Adipocyte (in vitro differentiated cells): ENCODE measurements at places on chromosomes 11 and 22.
A peak's percentile ranks its signal among the peaks of the same experiment; 100 is the strongest.

- no peak for DNase-seq
Measured at GRCh38 chr11:130120045-130120444, 39.5 kb upstream of the ST14 start.

DNA sequence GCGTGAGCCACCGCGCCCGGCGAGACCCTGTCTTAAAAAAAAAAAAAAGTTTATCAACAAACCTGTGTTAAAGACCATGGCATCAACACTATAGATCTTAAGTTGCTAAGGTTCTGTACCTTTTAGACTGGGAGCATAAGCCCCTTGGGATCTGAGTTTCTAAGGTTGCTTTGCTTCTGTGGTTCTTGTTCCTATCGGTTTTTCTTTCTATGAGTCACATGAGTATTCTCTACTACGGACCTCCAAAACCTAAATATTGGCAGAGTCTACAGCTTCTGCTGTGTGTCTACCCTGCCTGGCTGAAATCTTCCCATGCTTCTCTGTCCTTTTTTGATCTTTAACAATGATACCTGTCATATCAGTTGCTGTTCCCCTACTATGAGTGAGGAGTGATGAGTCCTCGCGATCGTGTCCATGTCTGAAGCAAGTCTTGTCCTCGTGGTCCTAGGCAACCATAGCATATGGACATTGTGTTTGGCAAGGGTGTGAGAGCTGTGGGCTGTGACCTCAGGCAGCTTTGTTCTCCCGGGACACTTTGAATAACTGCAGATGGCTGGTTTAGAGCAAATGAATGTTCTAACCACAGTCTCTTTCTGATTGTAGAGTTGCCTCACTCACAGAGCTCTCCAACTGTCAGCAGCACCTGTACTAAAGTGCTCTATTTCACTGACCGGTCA lies 9.0 kb upstream of the DLAT start:
- peak; percentile 69 for DNase-seq

- DNase-seq = peak; percentile 96
Measured at GRCh38 chr11:111922803-111923202, 4.1 kb downstream of the C11orf52 start.

GRCh38 chr22:48581205-48581766 lies 1246.4 kb downstream of the BRD1 start:
- DNase-seq = no peak

DNA sequence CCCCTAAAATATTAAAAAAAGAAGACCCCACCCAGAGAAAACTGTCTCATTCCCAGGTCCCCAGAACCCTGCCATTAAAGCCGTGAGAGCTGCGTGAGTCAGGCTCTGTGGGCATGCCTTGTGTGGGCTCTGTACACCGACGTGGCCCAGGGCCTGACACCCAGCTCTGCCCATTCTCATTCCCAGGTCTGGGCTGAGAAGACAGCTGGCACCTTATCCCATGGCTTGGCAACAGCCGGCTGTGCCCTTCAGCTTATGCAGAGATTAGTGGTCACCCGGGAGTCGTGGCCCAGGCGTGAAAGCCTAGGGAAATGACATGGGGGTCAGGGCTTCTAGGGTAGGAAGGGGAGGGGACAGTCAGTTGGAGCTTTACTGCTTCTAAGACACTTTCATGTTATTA lies 31.9 kb downstream of the OTOG start:
- no peak for DNase-seq

DNA sequence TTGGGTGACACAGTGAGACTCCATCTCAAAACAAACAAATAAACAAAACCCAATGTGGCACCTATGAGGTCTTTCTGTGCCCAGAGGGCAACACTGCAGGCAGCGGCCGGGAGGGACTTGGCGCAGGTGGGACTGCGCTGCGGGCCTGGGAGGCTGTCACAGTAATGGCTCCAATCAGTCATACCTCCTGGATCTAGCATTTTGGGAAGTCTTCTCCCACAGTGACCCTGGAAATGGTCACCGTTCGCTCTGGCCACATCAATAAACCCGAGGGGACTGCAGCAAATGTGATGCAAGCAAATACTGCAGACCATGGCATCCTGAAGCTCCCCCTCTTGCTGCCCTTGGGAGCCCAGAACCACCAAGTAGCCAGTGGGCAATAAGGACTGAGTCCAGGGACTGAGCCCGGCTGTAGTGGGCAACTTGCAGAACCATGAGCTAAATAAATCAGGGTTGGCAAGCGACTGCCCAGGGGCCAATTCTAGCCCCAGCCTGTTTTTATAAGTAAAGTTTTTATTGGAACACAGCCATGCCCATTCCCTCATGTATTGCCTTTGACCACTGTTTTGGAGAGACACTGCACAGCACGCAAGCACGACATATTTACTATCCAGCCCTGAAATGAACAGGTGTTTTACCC lies 15.4 kb downstream of the SHANK2 start:
- DNase-seq = no peak

DNA sequence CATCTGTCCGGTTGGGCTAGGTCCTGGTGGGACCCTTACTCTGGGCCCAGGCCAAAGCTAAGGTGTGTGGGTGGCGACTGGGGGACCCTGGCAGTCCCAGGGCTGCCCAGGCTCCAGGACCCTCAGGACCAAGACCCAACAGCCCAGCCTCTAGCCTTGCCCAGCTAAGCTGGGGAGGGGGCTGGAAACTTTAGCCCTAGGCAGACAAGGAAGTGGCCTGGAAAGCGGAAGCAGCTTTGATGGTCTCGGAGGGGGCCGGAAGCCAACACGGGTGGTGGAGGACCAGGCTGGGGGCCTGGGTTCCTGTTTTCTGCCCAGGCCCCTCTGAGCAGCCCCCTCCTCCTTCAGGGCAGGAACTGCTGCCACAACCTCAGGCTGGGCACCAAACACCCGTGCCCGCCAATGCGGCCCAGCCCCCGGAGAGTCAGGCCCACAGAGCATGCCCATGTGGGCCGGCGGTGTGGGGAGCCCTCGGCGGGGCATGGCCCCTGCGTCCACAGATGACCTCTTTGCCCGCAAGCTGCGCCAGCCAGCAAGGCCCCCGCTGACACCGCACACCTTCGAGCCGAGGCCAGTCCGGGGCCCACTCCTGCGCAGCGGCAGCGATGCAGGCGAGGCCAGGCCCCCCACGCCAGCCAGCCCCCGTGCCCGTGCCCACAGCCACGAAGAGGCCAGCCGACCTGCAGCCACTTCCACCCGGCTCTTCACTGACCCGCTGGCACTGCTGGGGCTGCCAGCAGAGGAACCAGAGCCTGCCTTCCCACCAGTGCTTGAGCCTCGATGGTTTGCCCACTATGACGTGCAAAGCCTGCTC lies 2.8 kb downstream of the SIPA1 start:
- DNase-seq = no peak

GRCh38 chr11:95768521-95768920 lies 21.1 kb downstream of the FAM76B start:
- peak; percentile 30 for DNase-seq

GRCh38 chr11:19978668-19979518 lies 181.4 kb downstream of the DBX1 start:
- peak; percentile 81 for DNase-seq

GRCh38 chr22:44620129-44620840 lies 81.7 kb upstream of the PRR5 start:
- peak; percentile 25 for DNase-seq

- DNase-seq = no peak
Measured at GRCh38 chr11:22699388-22699787, 33.0 kb downstream of the GAS2 start.

GRCh38 chr11:64482588-64482987 lies 108.4 kb upstream of the SLC22A12 start:
- no peak for DNase-seq

DNA sequence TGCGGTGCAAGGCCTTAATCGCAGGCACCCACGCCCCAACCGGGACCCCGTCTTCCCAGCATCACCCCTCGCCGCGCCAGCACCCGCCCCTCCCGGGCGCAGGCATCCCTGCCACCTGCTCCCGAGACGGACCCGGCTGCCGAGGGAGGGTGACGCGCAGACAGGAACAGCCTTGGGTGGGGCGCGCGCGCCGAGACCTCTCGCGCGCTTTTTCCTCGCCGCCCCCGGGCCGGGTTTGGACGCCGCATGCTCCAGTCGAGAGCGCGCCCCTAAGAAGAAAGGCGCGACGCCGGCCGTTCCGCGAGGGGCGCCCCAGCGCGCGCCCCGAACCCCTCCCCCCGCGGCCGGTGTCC lies 504 bp downstream of the CFL1 start:
- DNase-seq = no peak

DNA sequence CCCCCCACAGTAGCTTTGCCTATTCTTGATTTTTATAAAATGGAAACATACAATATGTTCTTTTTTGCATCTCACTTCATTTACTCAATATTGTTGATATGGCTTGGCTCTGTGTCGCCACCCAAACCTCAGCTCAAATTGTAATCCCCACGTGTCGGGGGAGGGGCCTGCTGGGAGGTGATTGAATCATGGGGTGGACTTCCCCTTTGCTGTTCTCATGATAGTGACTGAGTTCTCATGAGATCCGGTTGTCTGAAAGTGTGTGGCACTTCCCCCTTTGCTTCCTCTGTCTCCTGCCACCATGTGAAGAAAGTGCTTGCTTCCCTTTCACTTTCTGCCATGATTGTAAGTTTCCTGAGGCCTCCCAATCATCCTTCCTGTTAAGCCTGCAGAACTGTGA lies 431.3 kb downstream of the MN1 start:
- no peak for DNase-seq

GRCh38 chr11:119380827-119381180 lies 686 bp downstream of the USP2 start:
- DNase-seq = no peak

DNA sequence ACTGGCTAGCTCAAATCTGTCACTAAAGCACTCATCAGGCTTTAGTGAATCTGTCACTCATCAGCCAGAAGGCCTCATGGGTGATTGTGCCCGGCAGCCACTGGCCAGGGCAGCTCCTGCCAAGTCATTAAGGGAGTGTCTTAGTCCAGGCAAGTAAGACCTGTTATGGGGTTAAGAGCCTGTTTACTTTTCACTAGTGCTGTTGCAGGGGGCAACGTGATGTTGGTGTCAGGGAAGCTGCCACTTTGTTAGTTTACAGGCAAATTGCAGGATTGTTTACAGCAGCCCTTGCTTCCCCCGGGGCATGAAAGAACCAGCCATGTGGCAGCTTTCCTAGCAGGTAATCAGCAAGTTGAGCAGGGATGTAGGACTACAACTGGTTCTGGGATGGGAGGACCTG lies 155.6 kb upstream of the NCAM1 start:
- DNase-seq = no peak

- no peak for DNase-seq
Measured at GRCh38 chr11:35295751-35296150, 123.6 kb downstream of the SLC1A2 start.

GRCh38 chr22:40300884-40301672 lies 45.2 kb upstream of the ADSL start:
- no peak for DNase-seq

DNA sequence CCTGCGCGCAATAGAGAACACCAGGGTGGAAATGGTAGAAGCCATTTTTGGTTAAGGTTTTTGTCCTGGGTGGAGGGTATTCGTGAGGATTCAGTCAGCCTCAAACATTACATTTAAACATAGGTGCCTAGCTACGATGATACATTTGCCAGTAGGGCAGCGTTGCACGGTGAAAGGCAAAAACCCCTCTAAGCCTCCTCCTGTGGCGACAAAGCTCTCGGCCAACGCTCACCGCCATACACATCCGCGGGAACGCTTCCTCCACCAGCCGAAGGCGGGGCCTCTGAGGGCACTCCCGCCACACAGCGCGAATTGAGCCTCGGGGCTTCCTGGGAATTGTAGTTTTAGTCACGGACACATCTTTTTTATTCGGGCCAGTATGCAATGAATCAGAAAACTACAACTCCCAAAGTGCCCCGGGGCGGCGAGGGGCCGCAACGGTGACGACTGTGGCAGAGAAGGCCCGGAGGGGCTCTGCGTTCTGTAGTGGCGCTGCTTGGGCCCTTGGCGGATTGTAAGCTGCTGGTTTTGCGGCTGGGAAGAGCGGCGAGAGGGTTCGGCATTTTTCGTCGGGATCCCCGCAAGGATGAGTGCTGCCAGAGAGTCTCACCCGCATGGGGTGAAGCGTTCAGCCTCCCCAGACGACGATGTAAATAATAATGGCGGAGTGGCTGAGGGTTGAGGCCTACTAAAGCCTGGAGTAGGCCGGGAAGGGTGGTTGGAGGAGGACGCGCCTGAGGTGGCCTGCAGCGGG lies at the start of gene C11orf58:
TSS of gene C11orf58 (plus strand) at position 455 of the 754 bp plus-strand sequence. CDS start at position 587, 132 bp downstream.
- DNase-seq = peak; percentile 99

- DNase-seq = no peak
Measured at GRCh38 chr11:119307219-119307618, 9.7 kb downstream of the MCAM start.

- peak; percentile 46 for DNase-seq
Measured at GRCh38 chr22:28379075-28379779, 300.4 kb downstream of the TTC28 start.

- DNase-seq = no peak
Measured at GRCh38 chr11:19519912-19520641, 192.6 kb upstream of the NAV2 start.

GRCh38 chr11:119445850-119446249 lies 22.9 kb upstream of the THY1 start:
- peak; percentile 31 for DNase-seq

DNA sequence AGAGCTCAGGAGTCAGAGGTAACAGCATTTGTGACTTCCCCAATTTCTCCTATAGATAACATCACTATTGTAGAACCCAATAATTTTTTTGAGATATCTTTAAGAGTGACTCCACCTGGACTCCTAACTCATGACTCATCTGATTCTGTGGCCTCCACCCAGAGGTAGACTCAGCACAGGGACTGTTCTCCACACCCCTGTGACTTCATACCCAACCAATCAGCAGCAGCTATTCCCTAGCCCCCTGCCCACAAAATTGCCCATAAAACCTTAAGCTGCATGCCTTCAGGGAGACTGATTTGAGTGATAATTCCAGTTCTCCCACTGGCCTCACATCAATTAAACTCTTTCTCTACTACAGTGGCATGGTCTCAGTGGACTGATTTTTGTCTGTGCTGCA lies 475.4 kb upstream of the FAT3 start:
- DNase-seq = no peak

DNA sequence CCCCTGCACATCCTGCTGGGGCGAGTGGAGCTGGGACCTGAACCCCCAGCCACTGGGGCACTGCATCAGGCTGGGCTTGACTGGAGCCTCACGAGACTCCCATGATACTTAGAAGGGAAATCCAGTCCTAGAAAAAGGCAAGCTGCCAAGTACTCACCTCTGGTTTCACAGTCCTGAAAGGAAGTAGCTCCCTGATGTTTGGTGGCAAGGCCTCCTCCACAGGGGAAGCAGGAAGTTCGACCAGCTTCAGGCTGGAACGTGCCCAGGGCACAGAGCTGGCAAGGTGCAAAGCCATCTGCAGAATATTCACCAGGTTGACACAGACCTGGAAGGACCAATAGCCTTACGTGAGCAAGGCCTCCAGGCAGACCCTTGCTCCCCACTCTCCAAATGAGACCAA lies 26.8 kb upstream of the NRIP3 start:
- no peak for DNase-seq

GRCh38 chr11:30244265-30244664 lies 13.5 kb downstream of the FSHB start:
- DNase-seq = peak; percentile 60

- no peak for DNase-seq
Measured at GRCh38 chr11:68998390-68998911, 14.6 kb downstream of the MRGPRF start.

DNA sequence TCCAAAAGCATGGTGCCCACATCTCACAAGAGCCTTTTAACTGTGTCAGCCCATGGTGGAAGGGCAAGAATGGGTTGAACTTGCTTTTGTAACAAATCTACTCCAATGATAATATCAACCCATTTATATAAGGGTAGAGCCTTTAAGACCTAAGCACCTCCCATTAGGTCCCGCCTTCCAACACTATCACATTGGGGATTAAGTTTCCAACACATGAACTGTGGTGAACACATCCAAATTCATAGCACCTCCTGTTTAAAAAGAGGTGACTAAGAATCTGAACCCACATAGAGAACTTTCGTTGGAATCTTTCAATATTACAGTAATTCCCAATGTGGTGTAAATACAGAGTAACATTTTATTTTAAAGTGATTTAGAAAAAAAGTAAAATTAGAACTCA lies 9.2 kb upstream of the CNTF start:
- no peak for DNase-seq
